NCI-H2107 (cell line): ENCODE measurements at places on chromosomes 3 and 15.

- DNase-seq: no peak
Measured at GRCh38 chr3:177145954-177146353, 51.3 kb downstream of the TBL1XR1 start.

GRCh38 chr3:73542136-73542535 lies 82.6 kb downstream of the PDZRN3 start:
- no peak for DNase-seq

GRCh38 chr3:185024406-185024805 lies 128.5 kb downstream of the C3orf70 start:
- DNase-seq: no peak

DNA sequence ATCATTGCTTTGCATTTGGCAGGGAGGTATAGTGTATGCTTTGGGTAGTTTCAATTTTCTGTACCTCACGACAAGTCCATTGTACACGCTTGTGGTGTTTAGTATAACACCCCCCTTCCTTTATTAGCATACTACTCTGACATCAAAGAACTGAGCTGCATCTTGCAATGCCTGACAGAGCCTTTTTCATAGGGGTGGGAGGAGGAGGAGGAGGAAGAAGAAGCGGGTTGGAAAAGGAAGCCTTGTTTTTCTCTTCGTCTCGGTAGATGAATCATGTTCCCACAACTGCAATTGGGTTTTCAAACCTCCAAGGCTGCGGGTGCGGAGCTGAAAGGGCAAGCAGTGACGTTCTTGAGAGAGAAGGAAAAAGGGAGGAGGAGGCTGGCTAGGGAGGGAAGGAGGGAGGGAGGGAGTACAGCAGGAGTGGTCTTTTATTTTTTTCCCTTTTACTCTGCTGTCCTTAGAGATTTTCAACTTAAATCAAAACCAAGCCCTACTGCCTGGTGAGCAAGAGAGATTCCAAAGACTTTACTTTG lies 175.7 kb downstream of the KLHL25 start:
- DNase-seq: no peak

DNA sequence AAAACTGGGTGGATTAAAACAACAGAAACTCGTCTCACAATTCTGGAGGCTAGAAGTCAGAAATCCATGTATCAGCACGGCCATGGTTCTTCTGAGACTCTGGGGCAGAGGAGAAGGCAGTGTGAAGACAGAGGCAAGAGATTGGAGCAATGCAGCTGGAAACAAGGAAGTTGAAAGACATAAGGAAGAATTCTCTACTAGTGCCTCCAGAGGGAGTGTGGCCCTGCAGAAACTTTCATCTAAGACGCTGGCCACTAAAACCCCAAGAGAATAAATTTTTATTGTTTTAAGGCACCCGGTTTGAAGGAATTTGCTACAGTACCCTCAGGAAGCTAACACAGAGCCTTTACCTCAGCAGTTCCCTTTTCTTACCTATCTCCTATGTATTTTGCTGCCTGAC lies 1012.2 kb upstream of the CADM2 start:
- no peak for DNase-seq

DNA sequence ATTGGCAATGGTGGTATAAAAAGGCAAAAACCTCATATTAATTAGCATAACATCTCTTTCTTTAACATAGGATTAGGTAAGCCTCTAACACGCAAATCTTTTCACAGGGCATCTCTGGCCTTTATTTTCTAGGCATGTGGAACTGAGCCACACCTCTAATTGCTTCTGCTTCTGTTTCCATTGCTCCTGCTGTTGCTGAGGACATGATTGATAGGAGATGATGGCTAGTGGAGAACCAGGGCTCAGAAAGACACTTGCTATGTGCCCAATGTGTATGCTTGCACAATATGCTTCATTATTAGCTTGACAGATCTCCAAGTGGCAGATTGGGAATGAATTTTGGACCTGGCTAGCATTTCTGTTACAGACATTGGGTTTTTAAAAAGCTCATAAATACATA lies 114.5 kb downstream of the EPHA3 start:
- no peak for DNase-seq

GRCh38 chr15:71781179-71781964 lies 29.0 kb upstream of the NR2E3 start:
- no peak for DNase-seq

GRCh38 chr3:71901645-71902044 lies 116.7 kb upstream of the PROK2 start:
- DNase-seq: no peak

DNA sequence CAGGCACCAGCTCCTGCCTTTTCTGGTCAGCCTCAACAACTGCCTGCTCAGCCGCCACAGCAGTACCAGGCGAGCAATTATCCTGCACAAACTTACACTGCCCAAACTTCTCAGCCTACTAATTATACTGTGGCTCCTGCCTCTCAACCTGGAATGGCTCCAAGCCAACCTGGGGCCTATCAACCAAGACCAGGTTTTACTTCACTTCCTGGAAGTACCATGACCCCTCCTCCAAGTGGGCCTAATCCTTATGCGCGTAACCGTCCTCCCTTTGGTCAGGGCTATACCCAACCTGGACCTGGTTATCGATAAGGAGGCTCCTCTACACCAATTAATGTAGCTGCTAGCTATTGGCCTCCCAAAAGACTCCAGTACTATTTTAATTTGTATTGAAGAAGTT lies 38.9 kb downstream of the TFG start:
- no peak for DNase-seq

DNA sequence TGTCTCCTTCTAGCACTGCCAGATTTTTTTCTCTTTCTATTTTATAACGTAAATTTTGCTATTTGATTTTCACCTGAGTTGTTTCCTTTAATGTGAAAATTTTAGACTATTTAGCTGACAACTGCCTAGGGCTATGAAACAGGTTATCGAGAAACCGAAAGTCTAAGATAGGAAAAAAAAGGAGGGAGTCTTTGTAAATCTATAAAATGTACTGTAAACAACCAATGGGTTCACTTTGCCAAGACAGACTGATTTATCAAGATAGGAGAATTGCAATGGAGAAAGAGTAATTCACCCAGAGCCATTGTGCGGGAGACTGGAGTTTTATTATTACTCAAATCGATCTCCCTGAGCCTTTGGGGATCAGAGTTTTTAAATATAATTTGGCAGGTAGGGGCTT lies 50.0 kb downstream of the TM4SF18 start:
- no peak for DNase-seq

- no peak for DNase-seq
Measured at GRCh38 chr15:39110746-39111145, 470.1 kb upstream of the THBS1 start.

GRCh38 chr15:79474252-79474651 lies 42.1 kb downstream of the MINAR1 start:
- DNase-seq: no peak

DNA sequence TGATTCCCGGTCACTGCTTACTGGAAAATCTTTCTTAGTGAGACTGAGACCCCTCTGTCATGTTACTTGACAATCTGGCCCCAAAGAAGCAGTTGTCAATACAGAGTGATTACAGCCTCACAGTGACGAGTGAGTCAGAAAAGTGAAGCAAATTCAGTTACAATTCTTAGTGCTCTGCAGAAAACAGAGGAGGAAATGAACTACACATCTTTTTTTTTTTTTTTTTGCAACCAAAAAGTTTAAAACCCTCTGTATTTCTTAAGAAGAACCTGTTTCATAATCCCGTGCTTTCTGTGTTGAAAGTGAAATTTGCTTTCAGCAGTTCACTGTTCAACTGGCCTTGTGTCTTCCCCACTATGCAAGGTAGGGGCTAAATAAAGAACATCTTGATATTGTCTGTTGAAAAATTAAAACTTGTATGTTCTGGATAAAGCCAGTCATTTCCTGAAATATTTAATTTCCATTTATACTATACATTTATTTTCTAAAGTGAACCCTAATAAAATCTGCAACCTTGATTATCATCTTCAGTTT lies 1.9 kb downstream of the AQP9 start:
- no peak for DNase-seq

- DNase-seq: no peak
Measured at GRCh38 chr15:39625451-39625850, 44.6 kb downstream of the THBS1 start.

GRCh38 chr15:85351965-85352364 lies 28.4 kb upstream of the AKAP13 start:
- no peak for DNase-seq

- no peak for DNase-seq
Measured at GRCh38 chr3:186879781-186880180, 37.3 kb downstream of the ADIPOQ start.

DNA sequence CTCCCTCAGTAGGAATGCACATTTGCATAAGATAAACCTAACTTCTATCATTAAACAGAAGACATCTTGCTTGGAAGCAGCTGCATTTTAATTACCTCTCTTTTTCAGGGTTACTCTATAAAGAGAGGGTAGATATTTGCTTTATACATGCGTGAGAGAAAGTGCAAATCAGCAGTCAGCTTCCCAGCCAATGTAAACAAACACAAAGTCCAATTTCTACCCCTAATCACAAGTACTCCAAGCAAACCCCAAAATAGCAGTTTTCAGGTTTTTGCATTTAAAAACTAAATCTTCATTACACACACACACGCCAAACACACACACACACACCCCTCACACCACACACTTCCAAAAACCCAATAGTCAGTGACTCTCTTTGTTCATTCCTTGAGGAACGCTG lies 303.9 kb upstream of the ALCAM start:
- DNase-seq: no peak
